LHCN-M2 (cell line): ENCODE measurements at places on chromosomes 3 and 15. TPM values are rescaled to one million over a fixed set of nuclear protein-coding genes. Genes with fewer than 3 reads are reported as not detected.

- DNase-seq: no peak
Observed at GRCh38 chr3:46999516-47000197, 20.2 kb downstream of the NBEAL2 start.

DNA sequence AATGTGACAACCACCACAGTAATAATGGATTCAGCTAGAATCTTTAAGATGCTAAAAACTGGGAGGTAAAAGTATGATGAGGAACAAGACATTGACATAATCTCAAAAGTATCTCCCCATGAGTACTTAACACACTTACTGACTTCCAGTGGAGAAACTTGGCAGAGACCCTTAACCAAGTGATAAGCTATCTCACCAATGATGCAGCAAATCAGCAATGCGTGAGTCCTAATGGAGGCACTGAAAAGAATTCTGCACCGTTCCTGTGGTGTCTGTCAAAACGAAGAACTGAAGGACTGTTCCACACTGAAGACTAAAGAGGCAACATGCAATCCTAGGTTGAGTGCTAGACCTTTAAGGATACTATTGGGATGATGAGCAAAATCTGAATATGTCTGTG, 67.9 kb upstream of the OCA2 start:
- DNase-seq: no peak

DNA sequence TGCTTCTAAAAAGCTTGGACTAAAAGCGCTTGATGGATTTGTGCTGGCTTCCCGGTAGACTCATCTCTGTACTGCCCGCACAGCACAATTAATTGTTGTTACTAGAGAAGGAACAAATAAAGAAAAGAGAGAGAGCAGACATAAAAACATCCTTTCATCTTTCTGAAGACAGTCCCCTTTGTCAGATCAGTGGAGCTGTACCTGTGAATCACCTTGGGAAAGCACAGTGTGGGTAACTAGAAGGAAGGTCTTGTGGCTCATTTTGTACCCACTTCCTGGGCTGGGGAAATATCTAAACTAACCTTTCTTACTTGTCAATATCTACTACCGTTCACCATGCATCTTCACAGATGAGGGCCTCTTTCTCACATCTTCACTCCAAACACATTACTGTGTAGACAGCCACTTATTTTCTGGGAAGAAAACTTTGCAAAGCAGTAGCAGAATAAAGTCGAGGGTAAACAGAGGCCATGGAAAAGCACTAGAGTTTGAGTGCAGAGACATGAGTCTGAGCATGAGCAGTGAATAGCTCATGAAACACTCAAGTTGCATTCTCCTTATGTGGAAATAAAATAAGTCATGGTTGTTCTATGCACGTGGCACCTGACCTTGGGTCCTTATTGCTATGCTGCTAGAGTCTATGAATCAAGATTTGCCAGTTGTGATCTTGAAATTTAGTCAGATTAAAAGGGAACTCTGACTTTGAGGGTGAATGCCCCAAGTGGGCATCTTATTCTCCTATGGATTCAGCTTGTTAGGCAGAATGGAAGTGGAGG, 169.3 kb downstream of the LPP start:
- DNase-seq: no peak

The GP5 gene
- total RNA-seq: 0.06 TPM in 2 replicates

- no peak for DNase-seq
Observed at GRCh38 chr3:23246651-23247050, 43.5 kb downstream of the UBE2E2 start.
